ENCODE measurements at places on chromosomes 13 and 19.

GRCh38 chr19:5406816-5407215, 48.4 kb upstream of the ZNRF4 start:
- no peak for DNase-seq

DNA sequence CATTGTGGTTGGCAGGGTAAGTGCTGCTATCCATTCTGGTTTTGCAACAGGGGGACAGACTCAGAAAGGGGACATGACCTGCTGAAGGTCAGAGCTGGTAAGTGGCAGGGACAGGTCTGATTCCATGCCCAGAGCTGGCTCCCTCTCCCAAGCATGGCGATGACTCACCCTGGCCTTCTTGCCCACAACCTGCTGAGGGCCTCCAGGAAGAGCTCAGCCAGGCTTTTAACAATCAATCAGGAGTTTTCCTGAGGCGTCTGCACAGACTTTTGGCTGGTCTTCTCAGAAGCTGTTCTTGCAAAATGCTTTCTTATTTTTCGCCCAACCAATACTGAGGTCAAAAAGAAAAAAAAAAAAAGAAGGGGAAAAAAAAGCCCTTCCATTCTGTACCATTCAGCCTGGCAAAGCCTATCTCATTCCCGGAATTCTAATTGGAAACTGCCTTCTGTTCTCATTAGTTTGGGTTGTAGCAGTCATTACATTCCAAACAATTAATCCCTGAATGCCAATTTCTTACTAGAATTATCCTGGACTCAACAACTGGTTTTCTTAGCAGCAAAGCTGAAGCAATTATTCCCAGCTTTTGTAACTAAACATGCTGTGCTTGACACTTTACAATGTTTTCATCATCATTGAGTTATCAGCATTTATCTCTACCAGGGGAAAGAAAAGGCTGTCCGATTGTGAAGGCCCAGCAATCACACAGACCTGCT, 17.7 kb downstream of the SIAH3 start:
- no peak for DNase-seq

- DNase-seq: no peak
These were observed 1.0 kb downstream of the MBOAT7 start for GRCh38 chr19:54188215-54188871.

- DNase-seq: no peak
These were observed 372.0 kb downstream of the EFNB2 start for GRCh38 chr13:106163426-106163825.

- DNase-seq: no peak
These were observed 49.2 kb upstream of the ATP12A start for GRCh38 chr13:24630851-24631620.

GRCh38 chr19:48123907-48124651, 13.5 kb upstream of the PLA2G4C start:
- DNase-seq: no peak

GRCh38 chr13:23724196-23724970, 154.2 kb downstream of the TNFRSF19 start:
- no peak for DNase-seq

GRCh38 chr19:41682437-41682836, 5.6 kb downstream of the CEACAM7 start:
- DNase-seq: no peak

DNA sequence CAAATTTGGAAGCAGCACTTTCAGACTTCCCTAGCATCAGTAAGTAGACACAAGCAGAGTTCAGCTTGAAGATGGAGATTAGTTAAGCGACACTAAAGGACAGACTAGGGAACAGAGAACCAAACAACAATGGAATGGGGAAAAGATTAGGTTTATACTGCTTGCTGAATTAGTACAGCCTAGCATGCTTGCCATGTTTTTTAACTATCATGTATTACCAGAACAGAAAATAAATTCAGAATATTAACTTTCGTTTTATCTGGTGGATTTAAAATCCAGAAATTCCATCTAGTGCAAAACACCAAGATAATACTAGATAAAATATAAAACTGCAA, 451.5 kb upstream of the SLC10A2 start:
- DNase-seq: no peak

DNA sequence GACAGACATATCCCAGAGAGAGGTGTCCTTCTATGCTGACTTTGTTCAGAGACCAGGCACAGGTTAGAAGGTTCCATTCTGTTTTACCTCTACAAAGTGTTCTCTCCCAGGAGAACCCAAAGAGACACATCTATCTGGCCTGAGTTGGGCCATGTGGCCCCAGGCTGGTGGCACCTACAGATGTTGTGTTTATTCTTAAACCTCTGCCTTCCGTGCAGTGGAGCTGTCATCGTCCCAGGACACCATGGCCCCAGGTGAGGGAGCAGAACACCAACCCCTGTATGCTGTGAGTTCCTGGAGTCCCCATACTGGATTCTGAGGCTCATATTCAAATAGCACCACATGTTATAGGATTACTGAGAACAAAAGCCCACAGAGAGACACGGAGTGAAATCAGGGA, 3.9 kb downstream of the KIR3DL3 start:
- DNase-seq: no peak

DNA sequence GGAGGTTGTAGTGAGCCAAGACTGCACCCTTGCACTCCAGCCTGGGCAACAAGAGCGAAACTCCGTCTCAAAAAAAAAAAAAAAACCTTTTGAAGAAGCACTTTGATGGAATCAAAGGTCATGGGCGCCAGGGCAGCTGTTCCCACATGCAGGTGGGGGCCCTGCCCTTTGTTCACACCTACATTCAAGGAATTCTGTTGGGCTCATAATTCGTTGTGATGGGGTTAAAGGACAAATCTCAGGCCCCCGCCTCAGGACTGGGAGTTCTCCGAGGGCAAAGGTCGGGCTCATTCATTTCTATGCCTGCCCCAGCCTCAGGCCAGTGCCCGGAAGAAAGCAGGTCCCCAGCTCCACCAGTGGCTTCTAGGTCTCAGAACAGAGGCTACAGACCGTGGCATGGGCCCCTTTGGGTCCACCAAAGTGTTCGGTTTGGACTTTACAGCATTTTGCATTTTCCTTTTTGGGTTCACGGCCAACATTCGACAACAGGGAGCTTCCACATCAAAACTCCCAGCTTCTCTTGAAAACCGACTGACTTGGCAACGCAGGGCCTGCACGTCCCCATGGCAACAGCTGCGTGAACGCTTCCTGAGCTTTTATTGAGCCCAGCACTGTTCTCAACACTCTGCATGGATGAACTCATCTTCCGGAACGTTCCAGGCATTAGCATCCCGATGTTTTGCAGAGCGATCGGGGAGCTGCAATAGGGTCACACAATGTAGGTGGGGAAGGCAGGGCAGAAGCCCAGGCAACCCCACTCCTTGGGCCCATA, 10.1 kb upstream of the GTF2F1 start:
- no peak for DNase-seq

- no peak for DNase-seq
These were observed 222.1 kb upstream of the OBI1 start for GRCh38 chr13:78881054-78881453.

GRCh38 chr19:14554382-14554812, 17.5 kb downstream of the NDUFB7 start:
- DNase-seq: no peak

- DNase-seq: no peak
These were observed at the start of gene ASPDH for GRCh38 chr19:50513746-50514345. Gene ASPDH (minus strand): TSS chr19:50513913. CDS start chr19:50513823, 90 bp downstream.

DNA sequence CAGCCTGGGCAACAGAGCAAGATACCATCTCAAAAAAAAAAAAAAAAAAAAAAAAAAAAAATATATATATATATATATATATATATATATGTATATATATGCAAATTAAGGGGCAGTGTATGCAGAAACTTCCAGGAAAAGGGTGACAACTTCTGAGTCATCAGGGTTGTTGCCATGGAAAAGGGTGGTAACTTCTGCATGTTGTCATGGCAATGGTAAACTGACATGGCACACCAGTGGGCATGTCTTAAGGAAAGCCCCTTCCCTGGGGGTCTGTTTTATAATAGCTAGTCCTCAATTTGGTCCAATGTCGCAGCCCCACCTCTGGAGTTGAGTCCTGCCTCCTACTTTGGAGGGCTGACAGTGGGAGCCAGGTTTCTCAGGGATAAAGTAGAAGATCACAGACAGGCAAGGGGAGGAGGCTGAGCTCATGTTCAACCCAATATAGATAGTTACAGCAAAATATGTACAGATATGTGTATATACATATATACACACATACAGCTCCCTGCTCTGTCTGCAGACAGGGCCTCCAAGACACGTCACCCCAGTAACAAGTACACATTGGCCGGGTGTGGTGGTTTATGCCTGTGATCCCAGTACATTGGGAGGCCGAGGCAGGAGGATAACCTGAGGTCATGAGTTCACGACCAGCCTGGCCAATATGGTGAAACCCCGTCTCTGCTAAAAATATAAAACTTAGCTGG, 7.2 kb upstream of the FCHO1 start:
- no peak for DNase-seq

DNA sequence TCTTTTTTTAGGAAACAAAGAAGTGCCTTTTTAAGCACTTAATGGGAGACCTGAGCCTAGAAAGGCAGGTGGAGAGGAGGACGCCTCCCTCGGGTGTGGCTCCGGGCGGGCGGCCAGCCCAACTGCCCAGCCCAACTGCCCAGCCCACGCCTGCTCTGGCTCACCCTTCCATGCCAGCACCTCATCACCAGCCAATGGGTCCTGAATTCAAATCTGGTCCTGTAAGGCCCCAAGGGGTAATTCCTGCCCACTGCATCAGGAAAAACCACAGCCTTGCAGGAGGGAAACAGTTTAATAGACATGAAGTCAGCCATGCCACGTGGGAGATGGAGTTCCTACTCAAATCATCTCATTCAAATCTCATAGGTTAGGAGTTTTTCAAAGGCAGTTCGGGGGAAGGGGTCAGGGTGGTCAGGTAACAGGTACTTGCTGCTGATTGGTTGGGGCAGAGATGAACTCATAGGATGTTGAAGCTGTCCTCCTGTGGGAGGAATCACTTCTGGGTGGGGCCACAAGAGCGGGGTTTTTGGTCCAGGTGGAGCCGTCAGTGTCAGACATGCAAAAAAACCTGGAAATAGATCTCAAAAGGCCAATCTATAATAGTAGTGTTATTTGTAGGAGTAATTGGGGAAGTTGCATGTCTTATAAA, 64.9 kb downstream of the HSPH1 start:
- DNase-seq: no peak

DNA sequence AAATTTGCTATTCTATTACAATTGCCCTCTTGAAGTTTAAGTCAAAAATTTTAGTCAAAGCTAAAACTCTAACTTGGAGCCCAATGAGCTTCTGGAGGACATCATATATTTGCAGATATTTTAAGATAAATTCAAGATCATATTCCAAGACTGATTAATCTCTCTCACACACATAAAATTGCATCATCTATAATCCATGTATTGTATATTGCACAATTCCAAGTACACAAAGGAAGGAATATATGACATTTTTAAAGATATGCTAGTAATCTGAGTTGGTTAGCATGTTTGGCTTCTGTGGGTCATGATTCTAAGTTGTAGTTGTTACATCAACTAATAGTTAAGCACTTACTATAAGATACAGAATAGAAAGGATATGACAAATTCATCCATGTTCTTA, 53.3 kb downstream of the KCNRG start:
- no peak for DNase-seq

DNA sequence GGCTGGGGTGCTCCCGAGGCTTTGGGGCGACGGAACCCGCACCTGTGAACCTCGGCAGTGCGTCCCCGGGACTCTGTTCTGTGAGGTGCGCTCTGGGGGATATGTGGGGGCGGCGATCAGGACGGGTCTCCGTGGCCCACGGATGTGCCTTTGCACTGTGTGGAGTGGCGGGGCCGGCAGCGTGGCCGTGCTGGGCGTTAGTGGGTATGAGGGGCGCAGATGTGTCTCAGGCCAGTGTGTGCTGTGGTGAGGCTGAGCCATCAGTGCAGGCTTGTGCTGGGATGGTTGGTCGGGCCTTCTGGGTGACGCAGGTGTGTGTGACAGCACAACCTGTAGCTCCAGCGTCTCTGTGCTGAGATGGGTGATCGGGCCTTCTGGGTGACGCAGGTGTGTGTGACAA, 16.9 kb downstream of the ZNF331 start:
- no peak for DNase-seq

GRCh38 chr13:77859450-77859849, 59.2 kb downstream of the EDNRB start:
- DNase-seq: no peak

GRCh38 chr13:103349211-103349980, 283.2 kb upstream of the SLC10A2 start:
- DNase-seq: no peak

DNA sequence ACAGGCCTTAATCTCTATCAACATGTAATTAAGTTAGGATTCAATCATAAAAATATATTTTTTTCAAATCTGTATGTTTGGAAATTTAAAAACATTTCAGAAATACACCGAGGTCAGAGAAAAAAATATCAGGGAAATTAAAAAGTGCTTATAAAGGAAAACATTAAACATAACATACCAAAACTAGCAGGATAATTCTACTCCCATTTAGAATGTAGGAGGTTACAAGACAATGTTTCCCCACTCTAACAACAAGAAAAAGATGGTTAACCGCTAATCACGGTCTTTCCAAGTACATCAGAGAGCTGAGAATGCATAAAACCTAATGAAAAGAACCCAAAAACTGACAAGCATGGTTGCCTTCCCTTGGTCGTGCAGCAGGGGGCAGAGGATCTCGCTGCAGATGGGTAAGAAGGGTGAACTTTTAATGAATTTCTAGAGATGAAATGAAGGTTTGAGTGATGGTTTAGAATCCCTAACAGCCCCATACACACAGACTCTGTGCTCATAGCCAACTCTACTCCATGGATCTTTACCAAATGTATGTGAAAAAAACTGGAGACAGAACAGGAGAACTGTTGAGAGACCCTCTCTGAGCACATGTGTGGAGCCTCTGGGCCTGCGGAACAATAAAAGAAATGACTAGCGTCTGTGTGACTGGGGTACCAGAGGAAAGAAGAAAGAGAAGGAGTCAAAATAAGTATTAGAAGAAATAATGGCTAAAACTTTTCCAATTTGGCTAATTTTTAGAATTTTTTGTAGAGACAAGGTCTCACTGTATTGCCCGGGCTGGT, 51.3 kb upstream of the LSM14A start:
- DNase-seq: no peak

DNA sequence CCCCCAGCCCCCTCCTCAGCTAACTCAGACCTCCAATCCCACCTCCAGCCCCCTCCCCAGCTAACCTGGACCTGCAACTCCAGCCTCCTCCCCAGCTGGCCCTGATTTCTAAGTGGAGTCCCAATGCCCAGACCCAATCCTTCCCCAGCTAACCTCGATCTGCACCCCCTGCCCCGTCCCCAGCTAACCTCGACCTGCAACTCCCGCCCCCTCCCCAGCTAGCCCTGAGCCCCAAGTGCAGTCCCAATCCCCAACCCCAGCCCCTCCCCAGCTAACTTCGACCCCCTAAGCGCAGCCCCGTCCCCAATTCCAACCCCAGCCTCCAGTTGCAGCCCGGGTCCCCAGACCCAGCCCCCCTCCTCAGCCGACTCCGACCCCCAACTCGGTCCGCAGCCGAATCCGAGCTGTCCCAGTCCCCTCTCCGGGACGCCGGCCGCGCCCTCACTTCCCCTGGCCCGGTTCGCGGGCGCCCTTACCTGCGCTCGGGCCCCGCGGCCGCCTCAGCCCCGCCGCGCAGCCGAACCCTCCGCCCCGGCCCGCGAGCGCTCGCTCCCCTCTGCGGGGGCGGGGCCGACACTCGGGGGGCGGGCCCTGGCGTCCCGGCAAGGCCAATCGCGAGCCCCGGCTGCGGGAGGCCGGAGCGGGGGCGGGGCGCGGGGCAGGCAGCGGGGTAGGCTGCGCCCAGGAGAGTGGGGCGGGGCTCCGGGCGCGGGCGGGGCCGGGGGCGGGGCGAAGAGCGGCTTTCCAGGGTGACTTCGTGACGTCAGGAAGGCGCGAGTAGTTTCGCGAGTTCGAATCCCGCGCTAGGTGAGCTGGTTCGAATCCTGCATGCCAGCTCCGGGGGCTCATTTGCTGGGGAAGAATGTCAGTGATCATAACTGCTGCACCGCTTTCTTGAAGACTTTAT, at the start of gene GNG7:
GNG7 (minus strand) TSS at position 525 of the 907 bp plus-strand sequence. CDS start 182,006 bp downstream, outside the sequence.
- no peak for DNase-seq

GRCh38 chr13:46071590-46072249, 19.2 kb upstream of the ZC3H13 start:
- DNase-seq: no peak
